ENCODE measurements at places on chromosomes 7 and 10.

DNA sequence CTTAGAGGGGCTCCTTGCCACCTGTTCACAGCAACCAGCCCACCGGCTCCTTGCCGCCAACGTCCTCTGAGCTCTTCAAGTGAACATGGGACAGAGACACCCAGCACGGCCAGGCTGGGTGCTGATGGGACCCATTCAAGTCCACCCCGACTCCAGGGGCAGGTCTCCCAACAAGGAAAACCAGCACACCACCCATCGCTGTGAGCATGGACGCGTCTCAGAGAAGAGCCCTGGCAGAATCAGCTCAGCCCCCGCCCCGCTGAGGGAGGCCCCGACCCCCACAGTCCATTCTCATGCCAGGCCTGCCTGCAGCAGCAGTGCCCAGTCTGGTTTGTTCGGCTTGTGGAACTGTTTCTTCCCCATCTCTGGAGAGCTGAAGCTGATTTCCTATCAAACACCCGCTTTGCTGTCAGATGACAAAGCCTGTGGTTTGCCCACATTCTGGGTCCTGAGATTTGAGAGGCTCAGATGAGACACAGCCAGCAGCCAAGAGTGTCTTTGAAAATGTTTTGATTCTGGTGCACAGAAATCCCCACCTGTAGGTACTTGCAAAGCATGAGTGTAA, 216.6 kb downstream of the ZMYND11 start:
- DNase-seq: no peak

DNA sequence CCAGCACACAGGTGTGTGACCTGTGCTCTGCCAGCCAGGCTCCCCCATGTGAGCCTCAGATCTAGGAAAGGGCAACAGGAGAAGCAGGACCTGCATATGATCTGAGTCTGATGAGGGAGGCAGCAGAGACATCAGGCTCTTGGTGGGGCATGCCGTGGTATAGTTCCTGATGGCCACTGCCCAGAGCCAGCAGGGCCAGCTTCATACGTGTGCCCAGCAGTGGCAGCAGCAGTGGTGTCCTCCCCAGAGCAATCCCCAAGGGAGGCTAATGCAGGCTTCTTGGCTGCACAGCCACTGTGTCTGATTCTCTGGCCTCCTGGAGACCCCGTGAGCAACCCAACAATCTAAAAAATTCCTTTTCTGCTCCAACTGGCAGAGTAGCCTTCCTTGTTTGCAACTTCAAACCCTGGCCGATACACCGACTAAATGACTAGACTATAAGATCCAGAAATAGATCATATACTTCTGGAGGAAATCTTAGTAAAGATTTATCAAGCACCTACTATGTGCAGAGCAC, 230.6 kb upstream of the ZMIZ1 start:
- DNase-seq: no peak

DNA sequence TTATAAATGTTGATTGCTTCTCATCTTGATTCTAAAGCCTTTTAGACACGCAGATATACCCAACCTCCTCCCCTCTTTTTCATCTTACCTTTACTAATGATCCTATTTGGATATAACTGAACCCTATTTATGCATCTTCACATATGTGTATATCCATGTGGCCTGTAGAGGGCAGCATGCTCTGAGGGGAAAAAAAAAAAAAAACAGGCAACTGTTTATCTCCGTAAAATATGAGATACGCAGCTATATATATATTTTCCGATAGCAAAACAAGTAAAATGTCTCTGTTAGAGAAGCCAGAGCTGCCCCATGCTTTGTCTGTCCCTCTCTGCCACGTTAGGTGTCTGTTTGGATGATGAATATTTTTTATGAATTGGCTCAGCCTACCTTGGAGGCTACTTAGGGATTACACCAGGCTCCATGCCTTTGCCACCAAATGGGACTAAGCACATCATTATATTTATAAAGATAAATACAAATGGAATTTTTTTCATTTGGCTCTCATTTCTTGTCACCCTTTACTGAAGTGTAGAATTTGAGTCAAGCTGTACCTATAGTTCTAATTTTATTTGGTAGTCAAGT, 174.8 kb upstream of the FZD1 start:
- no peak for DNase-seq

GRCh38 chr10:86300399-86300925, 66.1 kb downstream of the GRID1 start:
- DNase-seq: no peak

- no peak for DNase-seq
Observed at GRCh38 chr7:34354899-34355298, 303.1 kb upstream of the NPSR1 start.

DNA sequence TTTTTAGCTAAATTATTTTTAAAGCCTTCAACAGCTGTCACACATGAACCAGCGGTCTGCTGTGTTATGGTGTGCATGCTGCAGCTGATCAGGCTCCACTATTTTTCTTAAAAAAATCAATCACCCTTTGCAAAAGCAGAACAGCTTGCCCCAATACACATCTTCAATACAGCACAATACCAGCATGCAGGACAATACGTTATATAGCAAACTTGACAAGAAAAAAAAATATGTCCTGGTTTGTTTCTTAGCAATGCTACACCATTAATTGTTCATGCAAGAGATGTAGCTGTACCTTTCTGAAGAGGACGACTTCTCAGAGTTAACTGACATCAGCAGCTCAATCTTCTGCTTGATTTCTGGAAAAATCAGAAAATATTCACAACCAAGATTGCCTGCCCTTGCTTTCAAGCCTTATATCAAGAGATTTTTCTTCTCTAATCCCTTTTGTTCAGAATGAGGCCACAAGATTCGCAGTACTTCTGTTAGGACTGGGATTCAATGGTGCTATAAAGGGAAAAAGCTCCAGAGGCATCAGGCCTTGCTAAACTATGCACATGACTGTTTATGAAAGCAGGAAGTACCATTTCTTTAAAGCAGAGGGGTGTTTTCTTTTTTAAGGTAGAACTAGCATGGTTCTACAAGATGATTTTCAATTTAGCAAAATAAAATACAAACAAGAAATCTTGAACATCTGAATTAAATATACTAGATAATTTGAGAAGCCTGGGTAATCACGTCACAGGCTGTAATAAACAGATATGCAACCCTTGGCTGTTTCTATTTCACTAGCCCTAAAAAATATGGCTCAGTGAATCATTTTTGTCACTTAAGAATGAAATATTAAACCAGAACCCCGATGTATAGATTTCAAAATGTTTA, 120.0 kb downstream of the SRPK2 start:
- DNase-seq: no peak

GRCh38 chr7:41584746-41585145, 118.1 kb downstream of the INHBA start:
- no peak for DNase-seq

DNA sequence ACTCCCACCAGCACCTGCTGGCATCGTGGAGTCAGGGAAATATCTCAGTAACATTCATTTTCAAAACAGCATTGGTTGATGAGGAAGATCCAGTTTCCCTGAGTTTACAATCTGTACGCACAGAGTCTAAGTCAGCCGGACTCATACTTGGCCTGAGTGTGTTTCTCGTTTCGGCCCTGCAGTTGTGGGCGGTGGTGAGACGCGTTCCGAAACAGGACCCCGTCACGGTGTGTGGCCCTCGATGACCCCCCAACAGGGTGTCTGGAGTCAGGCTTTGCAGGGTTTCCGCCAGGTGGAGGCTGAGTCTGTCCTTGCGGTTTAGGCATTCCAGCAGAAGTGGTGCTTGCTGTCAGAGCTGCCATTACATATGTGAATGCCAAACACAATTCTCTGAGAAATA, 317.5 kb downstream of the DNAJB6 start:
- DNase-seq: no peak

Measured in activated CD4-positive, alpha-beta T cell treated with anti-CD3 and anti-CD28 coated beads for 4 hours (primary cell).